ENCODE measurements at places on chromosomes 12 and 14. TPM values are rescaled to one million over a fixed set of nuclear protein-coding genes. Genes with fewer than 3 reads are reported as not detected.

The GPR162 gene
- 4.6 TPM for total RNA-seq

The ARL6IP4 gene
- total RNA-seq = 124 TPM

The CDK2 gene
- 60.8 TPM for total RNA-seq

The MAP3K9 gene
- 20.0 TPM for total RNA-seq

DNA sequence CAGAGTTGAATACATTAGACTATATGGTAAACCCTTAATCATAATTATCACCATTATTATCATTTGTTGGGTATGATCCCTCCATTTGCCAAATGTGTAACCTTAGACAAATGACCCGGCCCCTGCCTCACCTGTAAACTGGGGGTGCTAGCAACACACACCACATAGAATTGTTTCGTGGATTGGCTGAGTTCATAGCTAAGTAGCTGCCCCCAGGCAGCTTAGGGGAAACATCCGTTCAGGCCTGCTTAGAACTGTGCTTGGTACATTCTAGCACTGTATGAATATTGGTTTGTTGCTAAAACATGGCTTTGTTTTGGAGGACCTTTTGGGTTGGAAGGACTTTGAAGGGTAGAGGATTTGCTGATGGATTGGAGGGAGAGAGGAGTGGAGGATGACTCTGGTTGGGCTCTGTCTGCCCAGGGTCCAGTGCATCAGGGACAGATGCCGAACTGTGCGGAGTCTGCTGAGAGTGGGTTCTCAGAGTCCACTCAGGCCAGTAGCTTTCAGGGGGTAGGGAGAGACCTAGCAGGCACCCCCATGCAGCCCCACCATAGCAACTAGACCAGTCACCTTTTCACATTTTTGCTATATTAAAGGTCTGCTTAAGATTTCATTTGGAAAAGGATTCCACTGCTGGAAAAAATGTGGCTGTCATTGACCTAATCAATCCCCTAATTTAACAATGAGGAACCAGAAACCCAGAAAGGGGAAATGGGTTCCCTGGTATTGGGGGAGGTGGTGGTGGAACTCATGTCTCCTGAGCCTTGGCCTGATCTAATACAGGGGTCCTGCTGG, 2.2 kb downstream of the RIN3 start:
- DNase-seq = no peak

DNA sequence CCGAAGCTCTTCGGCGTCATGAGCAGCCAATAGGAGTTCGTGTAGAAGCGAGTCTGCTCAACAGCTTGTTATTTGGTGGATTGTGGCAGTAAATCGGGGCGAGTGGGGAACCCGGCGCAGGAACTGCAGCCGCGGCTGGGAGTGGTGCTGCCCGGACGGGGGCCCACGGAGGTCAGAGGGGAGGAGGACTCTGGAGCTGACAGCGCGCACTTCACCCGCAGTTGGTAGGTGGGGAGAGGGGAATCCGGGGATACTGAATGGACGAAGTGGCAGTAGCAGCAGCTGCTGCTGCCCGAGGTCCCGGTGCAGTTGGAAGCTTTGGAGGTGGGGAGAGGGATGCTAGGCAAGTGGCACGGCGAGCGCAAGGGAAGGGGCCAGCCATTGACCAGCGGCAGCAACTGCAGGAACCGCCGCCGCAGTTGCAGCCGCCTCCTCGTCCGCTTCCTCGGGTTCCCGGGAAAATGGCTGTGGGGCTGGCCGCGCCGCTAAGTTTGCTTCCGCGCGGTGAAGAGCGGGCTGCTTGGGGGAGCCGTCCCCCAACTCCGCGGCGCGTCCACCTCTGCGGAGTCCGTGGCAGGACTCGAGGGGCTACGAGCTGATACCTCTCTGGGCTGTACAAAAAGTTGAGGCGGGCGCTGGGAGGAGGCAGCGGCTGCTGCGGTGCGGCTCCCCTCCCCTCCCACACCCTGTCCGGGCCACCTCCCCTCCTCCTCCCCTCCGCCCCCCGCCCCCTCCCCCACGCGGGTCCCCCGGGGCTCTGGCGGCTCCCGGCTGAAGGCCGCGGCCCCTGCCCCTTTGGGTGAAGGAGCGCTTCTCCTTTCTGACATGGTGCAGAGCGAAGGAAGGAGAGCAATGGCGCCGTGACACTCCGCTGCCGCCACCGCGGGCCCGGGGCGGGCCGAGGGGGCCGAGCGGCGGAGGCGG, at the start of gene ARID4A:
ARID4A (plus strand) TSS at position 79 of the 924 bp plus-strand sequence. CDS start 1,300 bp downstream, outside the sequence.
- DNase-seq = peak; percentile 41

- DNase-seq = no peak
Measured at GRCh38 chr14:103418481-103418818, 33.2 kb downstream of the MARK3 start.

DNA sequence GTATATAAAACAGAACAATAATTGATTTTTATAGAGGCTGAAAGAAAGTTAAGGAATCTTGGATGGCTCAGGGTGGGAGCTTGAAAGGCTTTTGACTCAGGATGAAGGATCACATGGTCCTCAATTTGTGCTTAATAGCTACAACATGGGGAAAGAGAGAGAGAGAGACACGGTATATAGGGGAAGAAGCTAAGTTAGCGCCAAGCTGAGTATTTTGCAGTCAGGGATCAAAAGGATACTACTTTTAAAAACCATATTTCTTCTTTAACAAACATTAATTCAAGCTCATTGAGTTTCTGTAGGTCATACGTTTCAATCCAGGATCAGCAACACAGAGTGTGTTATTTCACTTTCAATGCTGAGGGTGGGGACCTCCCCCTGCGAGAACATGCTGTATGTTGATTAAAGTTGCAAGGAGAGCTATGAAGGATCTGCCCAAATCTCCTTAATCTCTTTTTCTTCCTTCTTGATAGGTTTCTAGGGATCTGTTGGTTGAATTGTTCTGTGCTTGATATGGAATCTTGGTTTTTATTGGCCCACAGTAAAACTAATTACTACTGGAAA, 133.1 kb upstream of the NUDT4 start:
- no peak for DNase-seq

DNA sequence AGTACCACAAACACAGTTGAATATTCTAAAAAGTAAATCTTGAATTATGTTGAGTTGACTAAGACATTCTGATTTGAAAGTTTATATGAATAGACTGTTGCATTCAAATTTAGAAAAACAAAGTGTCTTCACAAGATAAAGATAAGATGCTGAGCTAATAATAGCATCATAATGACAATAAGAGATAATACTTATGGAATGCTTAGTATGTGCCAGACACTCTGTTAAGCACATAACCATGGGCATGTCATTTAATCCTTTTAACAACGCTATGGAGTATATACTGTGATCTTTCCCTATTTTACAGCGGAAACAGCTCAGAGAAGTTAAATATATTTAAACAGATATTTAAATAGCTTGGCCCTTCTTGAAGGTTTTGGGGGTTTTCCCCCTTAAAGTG, 163.4 kb downstream of the SRGAP1 start:
- no peak for DNase-seq

DNA sequence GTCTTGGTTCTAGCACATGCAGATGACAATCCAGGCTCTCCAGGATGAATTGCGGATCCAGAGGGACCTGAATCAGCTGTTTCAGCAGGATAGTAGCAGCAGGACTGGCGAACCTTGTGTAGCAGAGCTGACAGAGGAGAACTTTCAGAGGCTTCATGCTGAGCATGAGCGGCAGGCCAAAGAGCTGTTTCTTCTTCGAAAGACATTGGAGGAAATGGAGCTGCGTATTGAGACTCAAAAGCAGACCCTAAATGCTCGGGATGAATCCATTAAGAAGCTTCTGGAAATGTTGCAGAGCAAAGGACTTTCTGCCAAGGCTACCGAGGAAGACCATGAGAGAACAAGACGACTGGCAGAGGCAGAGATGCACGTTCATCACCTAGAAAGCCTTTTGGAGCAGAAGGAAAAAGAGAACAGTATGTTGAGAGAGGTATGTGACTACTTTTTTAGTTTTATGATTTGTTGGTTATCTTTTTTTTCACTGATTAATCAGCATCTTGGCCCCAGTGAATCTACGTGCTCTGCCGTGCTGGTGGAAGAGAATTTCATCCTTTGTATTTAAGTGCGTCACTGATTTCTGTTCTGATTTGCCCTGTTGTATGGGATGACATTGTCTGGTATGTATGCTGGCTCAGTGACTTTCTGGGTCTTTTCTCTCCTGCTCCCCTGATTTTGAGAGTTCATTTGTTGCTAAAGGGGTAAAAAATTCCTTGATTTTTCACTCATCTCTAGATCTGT, 92.3 kb downstream of the ERC1 start:
- peak; percentile 53 for DNase-seq

DNA sequence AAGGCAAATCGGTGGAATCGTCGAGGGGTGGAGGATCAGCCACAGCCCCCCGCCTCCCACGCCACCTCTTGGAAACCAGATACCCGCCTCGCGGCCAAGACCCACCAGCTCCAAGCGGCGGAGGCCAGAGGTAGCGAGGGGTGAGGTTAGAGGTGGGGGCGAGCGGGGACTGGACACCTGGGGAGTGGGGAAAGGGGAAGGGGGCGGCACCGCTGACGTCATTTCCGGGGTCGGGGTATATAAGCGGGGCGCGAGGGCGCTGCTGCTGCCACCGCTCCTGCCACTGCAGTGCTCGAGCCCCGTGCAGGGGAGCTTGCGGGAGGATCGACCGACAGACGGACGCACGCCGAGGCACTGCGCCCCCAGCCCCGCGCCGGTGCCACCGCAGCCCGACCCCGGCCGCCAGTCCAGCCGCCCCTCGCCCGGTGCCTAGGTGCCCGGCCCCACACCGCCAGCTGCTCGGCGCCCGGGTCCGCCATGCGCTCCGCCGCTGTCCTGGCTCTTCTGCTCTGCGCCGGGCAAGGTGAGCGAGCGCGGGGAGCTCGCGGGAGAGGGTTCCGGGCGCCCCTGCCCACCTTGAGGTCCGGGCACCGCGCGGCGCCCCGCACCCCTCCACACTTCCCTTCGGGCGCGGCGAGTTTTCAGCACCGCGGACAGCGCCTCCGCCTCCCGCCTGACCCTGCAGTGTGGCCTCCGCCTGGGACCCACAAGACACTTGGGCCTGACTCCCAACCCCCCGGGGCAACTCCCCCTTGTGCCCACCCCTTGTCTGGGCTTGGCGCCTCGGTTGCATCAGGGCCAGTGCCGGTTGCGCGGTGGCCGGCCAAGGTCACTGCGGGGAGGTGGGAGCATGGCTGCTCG, at the start of gene CHGA:
CHGA (plus strand) TSS at position 268 of the 861 bp plus-strand sequence; CDS start at position 478, 210 bp downstream.
- peak; percentile 82 for DNase-seq

DNA sequence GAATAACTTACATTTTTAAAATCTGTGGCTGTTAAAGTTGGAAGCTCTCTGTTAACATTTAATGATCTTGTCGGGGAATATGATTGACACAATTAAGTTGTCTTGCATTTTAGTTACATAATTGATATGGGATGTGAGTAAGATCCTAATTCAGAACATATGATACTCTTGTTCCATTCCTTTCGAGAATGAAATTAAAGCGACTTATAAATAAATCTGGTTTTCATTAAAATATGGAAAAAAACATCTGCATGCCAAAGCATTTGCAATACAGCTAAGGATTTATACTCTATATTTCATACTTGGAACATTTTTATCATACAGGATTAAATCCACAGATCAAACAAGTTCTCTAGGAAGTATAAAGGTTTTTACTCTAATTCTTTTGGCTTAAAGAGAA, 52.0 kb downstream of the SLC38A6 start:
- DNase-seq = no peak

GRCh38 chr14:77489041-77489440, 9.6 kb downstream of the ISM2 start:
- no peak for DNase-seq

DNA sequence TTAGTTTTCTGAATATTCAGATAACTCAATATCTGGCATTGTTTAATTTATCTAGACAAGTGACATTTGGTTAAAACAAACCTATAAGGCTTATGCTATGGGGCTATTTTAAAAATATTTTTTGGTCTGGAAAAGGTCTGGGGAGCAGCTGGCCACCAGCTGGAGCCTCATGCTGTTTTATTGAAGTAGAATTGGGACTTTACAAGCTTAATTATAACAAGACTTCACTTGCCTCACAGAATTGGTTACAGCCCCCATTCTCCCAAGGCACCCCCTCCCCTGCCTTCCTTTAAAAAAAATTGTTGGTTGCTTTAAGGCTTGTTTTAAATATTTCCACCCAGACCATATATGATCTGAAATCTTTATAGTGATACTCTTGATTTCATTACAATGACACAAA, 453.9 kb downstream of the ADAMTS20 start:
- DNase-seq = no peak

Measured in H9 (cell line).